Stimulated activated CD4-positive, alpha-beta T cell treated with anti-CD3 and anti-CD28 coated beads, Interleukin-1b, Interleukin-23, amount 100 ng/mL, for 4 hours (primary cell): ENCODE measurements at places on chromosomes 2 and 18.

DNA sequence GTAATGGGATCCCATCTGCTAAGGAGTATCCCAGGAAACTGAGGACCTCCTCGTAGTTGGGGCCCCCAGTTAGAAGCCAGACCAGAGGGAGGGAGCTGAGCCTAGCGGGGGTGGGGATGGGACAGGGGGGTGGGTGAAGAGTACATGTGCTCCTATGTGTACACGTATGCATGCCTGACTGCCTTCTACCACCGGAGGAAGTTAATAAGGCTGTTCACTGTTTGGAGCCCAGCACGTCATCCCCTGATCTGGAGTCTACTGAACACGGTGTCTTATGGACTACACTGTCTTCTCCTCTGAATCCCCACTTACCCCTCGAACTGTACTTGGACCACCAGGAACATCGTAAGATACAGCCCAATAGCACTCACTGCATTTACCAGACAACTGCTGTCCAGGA is 68.5 kb downstream of the SFXN5 start:
- no peak for DNase-seq

- no peak for DNase-seq
Measured at GRCh38 chr2:20617892-20618467, 32.9 kb downstream of the HS1BP3 start.

DNA sequence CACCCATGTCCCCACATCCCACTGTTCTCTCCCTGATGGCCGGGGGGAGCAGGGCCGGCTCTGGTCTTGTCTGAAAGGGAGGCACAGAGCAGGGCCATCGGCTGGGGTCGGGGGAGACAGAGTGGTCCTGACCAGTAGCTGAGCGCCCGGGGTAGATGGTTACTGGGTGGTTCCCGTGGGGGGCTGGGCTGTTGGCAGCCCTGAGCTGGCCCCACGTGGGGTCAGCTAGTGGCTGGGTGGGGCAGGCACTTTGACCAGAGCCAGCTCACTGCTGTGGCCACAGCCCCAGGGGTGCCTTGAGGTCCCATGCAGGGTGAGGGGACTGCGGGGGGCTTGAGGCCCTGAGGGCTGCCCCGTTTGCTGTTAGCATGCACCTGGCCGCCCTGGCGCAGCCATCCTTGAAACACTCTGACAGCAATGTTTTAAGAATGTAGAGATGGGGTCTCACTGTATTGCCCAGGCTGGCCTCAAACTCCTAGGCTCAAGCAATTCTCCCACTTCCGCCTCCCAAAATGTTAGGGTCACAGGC is 12.3 kb upstream of the NEU4 start:
- no peak for DNase-seq

DNA sequence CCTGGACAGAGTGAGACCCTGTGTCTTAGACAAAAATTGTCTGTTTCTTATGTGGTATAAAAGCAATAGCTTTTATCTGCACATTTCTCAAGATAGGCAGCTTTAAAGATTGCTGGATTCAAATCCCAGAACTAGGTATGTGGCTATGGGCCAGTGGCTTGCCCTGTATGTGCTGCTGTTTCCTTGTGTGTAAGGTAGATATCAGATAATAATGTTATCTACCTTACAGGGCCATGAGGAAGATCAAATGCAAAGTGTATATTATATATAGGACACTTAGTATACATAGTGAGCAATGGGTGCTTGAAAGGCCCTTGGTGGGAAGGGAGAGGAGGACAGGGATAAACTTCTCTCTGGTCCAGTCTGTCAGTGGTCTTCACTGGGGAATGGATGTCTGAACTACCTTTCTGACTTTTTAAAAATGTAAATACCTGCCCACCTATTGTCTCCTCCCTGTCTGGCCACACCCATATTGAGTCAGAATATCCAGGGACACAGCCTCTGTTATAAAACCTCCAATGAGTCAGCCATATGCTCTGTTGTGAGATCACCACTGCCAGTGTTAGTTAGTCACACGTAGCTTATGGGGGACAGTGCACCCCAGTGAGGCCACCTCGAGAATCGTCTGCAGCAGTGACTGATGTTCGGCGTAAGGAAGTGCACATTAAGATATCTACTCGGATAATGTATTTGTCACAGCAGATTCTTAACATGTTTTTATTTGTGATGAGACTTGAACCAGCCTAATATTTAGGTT is 383.4 kb downstream of the PTPRM start:
- no peak for DNase-seq

GRCh38 chr18:28802546-28802945 is 625.6 kb upstream of the CDH2 start:
- no peak for DNase-seq

GRCh38 chr2:10289891-10290290 is 12.8 kb upstream of the HPCAL1 start:
- no peak for DNase-seq

- no peak for DNase-seq
Measured at GRCh38 chr2:139055202-139055601, 275.0 kb upstream of the NXPH2 start.

GRCh38 chr18:24609254-24609653 is 148.8 kb downstream of the HRH4 start:
- no peak for DNase-seq

DNA sequence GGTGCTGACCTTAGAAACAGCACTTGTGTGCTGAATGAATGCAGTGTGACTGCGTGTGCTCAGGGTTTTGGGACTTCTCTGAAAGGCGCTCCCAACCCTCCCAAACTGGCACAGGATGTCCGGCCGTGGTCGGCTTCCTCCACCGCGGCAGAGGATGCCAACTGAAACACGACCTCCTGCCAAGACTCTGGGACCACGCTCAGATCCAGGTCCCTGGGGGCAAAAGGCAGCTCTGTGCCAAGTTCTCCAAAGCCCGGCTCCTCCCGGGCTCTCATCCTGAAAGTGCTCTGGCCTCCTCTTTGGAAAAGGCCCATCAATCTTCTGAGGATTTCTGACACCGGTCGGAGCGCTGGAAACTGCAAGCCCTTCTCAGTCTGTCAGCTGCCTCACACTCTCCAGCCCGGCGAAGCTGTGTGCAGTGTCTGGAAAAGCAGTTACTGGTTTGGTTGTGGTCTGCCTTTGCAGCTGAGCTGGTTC is 32.3 kb upstream of the ZBTB7C start:
- DNase-seq: no peak

DNA sequence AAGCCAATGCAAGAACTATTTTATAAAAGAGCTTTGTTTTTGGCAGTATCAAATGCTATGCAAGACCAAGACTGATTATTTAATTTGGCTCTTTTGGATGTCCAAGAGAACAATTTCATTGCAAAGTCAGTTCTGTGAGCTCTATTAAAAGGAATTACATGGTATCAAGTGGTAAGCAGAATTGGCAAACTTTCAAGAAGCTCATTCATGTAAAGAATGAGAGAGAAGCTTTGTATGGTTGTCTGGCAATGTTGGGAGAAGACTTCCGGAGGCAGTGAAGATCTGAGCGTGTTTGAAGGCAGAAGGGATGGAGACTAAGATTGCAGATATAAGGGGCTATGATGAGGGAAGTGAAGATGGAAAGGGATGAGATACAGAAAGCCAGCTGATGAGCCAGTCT is 49.6 kb downstream of the CPS1 start:
- no peak for DNase-seq

DNA sequence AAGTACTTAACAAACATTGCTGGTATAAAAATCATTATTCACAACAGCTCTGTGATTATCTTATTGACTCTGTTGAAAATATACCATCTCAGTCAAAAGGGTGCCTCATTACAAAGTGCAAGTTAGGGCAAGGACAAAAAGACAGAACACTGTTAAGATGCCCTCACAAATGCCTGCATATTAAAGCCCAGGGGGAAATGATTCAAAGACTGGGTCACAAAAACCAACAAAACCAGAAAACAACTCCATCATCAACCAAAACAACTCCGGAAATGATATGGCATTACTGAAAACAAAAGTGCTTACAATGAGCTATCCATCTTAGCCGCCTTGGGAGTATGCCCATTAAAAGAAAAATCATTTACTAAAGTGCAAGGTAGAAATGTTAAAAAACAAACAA is 9.9 kb downstream of the PLA2R1 start:
- DNase-seq: no peak

- no peak for DNase-seq
Measured at GRCh38 chr18:8140841-8141501, 468.3 kb upstream of the RAB12 start.

GRCh38 chr2:101550555-101550954 is 75.6 kb upstream of the RFX8 start:
- no peak for DNase-seq

DNA sequence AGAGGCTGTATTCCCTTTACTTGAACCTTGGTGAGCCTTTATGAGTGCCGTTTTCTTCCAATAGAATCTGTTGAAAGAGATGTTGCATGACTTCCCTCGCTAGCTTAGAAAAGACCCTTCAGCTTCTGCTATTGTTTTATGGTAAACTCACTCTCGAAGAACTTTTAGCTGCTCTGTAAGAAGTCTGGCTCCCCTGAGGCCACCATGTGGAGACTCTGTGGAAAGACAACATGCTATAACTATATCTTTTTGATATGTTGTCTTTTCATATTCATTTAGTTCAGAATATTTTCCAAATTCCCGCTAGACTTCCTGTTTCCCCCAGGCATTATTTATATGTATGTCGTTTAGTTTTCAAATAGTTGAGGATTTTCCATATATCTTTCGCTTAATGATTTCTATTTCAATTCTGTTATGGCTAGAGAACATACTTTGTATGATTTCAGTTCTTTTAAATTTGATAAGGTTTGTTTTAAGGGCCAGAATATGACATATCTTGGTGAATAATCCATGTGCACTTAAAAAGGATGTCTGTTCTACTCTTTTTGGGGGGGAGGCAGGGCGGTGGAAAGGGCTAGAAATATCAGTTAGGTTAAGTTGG is 64.1 kb downstream of the PTPN4 start:
- DNase-seq: peak; percentile 31

- DNase-seq: no peak
Measured at GRCh38 chr2:47558116-47558767, 155.3 kb downstream of the MSH2 start.

DNA sequence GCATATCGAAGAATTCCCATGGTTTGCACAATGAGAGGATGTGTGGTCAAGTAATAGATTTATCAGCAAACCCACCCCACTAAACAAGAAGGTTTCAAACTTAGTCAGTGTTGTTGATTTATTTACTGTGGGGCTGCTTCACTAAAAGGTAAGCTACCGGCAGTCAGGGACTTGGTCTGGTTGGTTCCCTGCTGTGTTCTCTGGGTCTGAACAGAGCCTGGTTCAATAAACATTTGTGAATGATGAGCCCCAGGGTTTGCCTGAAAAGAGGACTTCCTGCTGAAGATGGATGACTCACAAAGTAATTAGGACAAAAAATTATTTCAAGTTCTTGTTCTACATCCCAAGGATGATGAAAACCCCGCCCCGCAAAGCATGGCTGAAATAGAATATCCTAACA is 108.3 kb downstream of the SPP2 start:
- DNase-seq: no peak

- no peak for DNase-seq
Measured at GRCh38 chr2:20168727-20169696, 55.9 kb downstream of the SDC1 start.

DNA sequence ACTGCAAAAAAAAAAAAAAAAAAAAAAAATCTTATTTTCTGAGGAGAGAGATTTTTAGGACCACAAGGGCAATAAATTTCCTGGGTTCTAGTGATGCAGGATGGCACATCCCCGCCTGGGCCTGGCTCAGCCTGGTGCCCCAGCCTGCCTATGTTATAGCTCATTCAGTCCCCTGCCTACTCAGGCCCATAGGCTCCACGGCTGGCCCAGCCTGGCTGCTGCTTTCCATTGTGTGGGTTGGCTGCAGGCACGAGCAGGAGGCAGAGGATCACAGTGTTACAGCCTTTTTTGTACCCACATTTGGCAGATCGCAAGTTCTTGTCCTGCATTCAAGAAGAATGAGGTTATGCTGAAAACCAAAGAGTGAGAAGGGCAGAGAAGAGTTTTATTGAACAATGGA is 2.8 kb upstream of the SULT6B1 start:
- DNase-seq: no peak

- DNase-seq: no peak
Measured at GRCh38 chr2:36515538-36515937, 82.4 kb downstream of the FEZ2 start.

DNA sequence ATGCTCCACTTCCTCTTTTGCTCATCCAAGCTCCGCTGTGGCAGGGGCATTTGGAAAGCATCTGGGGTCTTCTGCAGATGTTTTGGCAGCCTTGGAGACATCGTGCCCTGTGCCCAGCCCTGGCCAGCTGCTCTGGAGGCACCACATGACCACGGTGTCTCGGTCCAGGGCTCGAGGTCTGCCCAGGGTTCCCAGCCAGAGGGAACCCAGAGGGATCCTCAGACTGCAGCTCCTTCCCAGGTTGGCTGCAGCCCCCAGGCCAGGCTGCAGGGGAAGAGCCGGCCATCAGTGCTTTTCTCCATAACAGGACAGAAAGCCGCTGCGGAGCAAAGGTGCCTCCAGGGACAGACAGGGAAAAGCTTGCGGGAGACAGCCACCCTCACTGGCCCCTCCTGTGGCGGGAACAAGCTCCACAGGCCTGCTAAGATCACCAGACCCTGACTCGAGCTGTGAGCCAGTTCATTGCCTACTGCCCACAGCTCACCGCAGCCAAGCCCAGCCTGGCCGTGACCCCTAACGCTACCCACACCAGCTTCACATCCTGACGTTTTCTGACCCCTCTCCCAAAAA is 74.7 kb downstream of the SMAD7 start:
- no peak for DNase-seq

DNA sequence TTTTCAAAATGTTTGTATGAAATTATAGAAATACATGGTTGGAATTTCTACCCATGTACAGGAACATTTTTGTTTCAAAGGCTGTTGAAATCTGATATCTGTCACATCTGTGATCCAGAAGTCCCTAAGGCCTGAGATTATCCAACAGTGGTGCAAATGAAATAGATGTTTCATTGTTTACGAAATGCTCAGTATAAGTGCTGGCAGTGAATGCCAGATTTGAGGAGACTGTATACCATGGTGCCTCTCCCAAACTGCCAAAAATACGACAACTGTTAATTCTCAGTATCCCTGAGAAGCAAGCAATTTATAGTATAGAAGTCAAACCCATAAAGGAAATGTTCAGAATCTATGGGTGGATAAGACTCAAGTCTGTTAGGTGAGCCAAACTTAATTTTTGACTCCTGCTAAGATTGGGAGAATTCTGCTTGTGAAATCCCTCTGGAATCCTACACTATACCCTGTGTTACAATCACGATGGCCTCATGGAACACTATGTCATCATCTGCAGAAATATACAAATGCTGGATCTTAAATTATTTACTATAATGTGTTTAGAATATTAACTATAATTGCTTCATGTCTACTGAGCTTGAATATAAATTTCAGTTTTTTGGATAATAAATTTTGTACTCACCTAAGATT is 71.2 kb upstream of the DOCK10 start:
- no peak for DNase-seq
